Brain pericyte (primary cell): ENCODE measurements at places on chromosomes 16 and 17.

DNA sequence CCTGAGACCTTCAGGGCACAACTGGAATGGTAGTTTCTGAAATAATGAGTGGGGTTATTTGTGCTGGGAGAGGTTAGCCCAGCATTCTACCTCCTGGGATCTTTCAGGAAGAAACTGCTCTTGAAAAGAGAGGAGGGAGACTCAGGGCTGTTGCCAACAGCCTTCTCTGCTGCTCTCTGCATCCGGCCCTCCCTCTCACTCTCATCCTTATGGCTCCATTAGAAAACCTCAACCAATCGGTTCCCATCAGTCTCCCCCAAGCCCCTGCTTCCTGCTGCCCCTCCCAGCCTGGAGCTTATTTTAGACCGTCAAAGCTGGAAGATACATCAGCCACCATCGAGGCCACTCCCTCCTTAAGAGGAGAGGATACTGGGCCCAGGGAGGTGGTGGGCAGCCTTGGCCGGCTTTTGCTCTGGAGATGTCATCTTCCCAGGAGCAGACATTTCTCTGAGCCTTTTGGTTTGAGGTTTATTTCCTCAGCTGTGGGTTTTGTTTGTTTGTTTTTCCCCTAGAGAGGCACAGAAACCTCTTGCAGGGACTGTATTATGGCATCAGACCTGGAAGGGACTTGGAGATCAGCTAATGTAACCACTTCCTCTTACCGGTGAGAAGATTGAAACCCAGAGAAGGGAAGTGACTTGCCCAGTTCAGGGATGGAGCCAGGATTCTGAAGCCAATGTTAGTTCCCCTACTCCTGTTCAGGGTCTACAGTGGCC, 2.7 kb downstream of the MPRIP start:
- peak; percentile 63 for DNase-seq

DNA sequence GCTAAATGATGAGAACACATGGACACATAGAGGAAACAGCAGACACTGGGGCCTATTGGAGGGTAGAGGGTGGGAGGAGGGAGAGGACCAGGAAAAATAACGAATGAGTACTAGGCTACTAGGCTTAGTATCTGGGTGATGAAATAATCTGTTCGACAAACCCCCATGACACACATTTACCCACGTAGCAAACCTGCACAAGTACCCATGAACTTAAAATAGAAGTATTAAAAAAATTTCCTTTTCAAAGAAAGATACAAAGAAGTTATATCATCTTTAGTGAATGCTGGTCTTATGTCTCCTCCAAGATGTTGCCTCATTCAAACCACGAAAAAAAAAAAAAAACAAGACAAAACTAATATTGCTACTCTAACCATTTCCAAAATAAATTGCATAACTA, 31.7 kb downstream of the MBTD1 start:
- DNase-seq, result no peak

GRCh38 chr16:15599303-15600070, 43.5 kb downstream of the MARF1 start:
- no peak for DNase-seq

- DNase-seq, result no peak
Observed at GRCh38 chr16:77951788-77952187, 70.6 kb upstream of the CLEC3A start.

GRCh38 chr17:607361-608147, 107.1 kb downstream of the VPS53 start:
- DNase-seq, result no peak

DNA sequence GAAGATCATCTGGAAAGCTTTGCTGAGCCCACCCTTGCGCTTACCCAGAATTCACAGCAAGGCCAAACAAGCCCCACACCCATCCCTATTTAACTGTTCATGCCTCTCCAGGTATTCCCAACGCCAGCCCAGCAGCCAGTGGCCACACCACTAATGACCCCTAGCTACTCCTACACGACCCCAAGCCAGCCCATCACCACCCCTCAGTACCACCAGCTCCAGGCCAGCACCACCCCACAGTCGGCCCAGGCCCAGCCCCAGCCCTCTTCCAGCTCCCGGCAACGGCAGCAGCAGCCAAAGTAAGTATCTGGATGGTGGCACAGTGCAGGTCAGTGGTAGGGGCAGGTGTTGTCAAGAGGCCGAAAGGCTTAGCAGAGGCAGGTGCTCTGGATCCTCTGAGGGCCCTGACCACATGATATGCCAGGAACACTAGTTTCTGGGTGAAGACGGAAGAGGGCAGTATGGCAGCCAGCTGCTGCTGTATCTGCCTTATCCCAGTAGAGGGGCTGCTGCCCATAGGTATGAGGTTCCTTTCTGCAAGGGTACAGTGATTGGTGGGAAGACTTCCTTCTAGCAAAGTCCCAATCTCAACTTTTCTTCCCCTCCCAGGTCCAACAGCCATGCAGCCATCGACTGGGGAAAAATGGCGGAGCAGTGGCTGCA, 10.7 kb downstream of the PROCA1 start:
- DNase-seq, result no peak

- no peak for DNase-seq
Observed at GRCh38 chr17:5299383-5299782, 17.3 kb downstream of the RABEP1 start.

- no peak for DNase-seq
Observed at GRCh38 chr17:57375770-57376225, 119.5 kb downstream of the MSI2 start.

DNA sequence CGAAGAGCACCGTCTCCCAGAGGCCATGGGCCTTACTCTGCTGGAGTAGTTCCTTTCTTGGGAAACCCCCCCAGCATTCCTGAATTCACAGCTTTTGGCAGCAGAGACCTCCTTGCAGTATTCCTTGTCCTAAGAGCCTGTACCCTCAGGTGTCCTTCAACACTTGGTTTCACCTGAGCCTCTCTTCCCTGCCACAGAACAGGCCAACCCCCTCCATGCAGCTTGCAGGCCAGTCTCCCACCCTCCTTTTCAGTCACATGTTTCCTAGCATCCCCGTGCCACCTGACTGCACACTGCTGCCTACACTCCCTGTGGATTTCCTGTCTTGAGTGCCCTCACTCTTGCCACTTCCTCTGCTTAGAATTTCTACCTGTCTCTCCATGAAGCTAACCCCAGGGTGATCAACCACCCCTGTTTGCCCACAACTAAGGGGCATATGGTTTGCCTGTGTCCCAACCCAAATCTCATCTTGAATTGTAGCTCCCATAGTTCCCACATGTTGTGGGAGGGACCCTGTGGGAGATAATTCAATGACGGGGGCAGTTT, 65.5 kb downstream of the DYNLRB2 start:
- no peak for DNase-seq

GRCh38 chr16:87817910-87818309, 51.4 kb downstream of the SLC7A5 start:
- no peak for DNase-seq

DNA sequence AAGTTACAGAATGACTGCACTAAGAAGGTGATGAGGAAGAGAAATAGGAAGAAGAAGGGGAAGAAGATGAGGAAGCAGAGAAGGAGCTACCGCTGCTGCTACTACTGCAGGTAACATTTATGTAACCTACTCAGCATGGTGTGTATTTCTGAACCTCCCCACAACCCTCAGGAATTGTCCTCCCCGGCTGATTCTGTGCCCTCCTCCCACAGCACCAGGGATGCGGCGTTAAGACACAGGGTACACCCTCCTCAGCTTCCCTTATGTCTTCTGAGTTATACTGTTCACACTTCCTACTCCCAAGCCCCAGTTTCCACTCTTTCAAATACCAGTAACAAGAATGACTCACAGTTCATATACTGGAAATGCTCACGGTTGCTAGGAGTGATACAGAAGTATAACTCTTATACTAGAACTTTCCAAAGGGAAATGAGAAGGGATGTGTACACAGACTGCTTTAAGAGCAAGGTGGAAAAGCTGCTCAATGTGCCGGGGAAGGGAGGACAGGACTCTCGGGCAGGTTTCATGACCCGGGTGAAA, 224.5 kb upstream of the PSMD7 start:
- no peak for DNase-seq

DNA sequence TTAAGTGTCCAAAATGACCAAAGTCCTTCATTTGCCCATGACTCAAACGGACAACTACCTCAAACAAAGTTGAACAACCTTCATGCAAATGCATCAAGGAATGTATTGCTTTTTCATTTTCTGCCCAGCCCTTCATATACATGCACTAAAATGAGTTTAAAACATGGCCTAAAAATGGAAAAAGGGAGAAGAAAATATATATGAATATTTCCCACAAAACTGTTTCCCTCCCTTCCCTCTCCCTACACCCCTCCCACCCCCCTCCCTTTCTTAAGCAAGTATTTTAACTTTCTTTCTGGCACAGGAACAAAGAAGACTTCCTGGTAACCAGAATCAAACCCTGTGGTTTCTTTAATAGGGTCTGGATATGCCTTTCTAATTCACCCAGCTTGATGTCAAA, 5.5 kb upstream of the FBXL20 start:
- no peak for DNase-seq

- no peak for DNase-seq
Observed at GRCh38 chr16:48831076-48831722, 221.2 kb upstream of the N4BP1 start.

DNA sequence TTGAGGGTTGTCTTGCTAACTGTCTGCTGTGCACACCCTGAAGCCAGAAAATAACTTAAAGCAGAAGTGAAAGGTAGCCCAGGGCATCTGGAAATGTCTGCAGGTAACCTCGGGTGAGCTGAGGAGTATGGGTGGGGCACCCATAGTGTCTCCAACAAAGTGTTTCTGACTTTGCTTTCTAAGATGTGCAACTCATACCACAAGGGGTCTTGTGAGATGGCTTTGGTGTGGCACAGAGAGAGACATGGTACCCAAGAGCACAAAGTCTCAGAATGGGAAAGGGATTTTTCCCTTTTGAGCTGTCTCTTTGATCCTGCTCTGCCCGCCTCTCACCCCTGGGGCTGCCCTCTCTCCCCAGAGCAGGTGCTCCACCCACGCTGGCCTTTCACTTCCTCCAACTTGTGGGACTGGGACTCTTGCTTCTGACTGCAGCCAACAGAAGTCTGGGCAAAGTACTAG, 6.9 kb downstream of the CHD9 start:
- DNase-seq, result no peak

- DNase-seq, result no peak
Observed at GRCh38 chr17:82949361-82949760, 109.5 kb upstream of the ZNF750 start.

GRCh38 chr17:8841844-8842243, 25.6 kb downstream of the PIK3R6 start:
- DNase-seq, result no peak

- DNase-seq, result no peak
Observed at GRCh38 chr17:62309396-62309795, 71.0 kb upstream of the EFCAB3 start.

- no peak for DNase-seq
Observed at GRCh38 chr17:39813631-39814030, 50.5 kb downstream of the IKZF3 start.

DNA sequence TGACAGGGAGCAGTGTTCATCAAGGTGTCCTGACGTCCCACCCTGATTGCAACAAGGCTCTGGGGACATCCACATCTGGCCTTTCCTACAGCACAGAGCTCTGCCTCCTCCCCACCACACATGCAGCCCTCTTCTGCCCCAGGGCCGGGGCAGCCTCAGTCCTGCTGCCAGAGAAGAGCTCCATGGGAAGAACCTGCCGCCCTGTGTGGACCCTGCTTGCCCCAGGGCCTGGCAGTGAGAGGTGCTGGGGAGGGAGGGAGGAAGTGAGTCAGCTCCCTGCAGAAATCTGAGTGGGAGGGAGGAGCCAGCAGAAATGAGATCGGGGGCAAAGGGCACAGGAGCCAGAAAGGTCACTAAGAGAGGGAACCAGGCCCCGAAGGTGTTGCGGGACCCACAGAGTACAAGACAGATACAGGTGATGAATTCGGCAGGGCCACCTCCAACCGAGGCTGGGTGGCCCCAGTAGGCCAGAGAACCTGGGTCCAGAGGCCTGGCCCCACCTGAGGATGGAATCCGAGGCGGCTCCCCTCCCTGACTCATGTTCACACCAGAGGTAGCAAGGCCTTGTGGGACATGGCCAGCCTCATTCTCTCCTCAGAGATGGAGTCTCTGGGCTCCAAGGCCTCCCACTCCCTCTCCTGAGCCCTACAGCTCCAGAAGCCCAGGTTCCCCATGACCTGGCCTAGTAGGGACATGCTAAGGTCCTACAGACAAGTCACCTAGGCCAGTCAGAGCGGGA, 24.8 kb downstream of the MYO18A start:
- DNase-seq, result no peak

GRCh38 chr17:14437176-14437575, 136.3 kb downstream of the HS3ST3B1 start:
- DNase-seq, result no peak

- DNase-seq, result no peak
Observed at GRCh38 chr17:33260638-33261037, 32.5 kb downstream of the ASIC2 start.

DNA sequence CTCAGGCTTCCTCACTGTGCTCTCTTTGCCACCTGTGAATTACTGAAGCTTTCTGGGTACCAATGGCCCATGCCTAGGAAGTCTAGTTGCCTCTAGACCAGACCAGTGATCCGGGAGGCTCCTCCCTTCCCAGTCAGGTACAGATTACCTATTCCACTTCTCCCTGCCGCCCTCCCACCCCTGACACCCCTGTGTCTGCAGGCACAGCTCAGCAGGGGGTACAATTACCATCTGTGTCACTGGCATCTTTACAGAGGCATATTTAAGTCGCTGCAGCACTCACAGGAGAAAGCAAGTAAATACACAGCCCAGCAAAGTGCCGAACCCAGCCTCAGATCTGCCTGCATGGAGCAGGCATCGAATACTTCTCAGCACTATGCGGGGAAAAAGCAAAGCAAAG, 5.3 kb upstream of the WSCD1 start:
- DNase-seq, result no peak

DNA sequence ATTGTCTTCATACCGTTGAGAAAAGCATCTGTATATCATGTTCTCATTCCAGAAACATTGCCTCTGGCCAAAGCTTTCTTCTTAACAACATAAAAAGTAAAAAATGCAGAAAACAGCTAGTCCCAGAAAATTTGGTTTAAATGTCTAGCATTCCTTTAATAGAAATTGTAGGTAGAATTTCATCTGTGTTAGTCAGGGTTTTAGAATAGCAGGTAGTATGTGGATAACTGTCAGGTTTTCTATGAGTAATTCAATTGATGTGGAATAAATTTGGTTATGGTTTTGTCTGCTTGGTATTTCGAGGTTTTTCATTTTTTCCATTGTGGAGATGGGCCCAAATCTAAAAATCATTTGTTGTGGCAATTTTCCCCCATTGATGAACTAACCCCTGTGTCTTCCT, 616.7 kb downstream of the KCNJ2 start:
- DNase-seq, result no peak

DNA sequence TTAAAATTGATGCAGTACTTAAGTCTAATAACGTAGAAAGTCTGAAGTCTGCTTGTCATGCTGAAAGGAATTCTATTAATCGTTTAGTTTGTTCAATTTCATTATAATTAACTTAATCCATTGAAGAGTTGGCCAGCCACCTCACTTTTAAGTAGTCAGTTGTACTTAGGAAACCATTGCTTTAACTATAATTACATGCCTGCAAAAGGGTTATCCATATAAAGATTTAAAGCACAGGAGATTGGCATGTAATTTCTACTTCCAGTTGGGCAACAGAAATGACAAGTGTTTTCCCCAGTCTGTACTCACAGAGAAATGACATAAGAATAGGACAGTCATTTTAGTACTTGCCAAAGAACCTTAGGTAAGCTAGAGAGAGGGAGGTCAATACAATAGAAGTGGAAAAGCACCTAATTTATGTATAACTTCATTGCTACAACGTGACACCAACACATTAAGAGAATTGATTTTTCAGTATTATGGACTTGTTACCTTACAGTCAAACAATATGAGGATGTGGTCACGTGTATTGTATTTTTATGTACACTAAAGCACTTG, 3.7 kb upstream of the USP32 start:
- no peak for DNase-seq
